ENCODE measurements at places on chromosomes 5 and 9.

- no peak for DNase-seq
Observed at GRCh38 chr5:131825404-131826013, 28.7 kb upstream of the FNIP1 start.

- no peak for DNase-seq
Observed at GRCh38 chr5:146070746-146071145, 34.6 kb downstream of the PLAC8L1 start.

DNA sequence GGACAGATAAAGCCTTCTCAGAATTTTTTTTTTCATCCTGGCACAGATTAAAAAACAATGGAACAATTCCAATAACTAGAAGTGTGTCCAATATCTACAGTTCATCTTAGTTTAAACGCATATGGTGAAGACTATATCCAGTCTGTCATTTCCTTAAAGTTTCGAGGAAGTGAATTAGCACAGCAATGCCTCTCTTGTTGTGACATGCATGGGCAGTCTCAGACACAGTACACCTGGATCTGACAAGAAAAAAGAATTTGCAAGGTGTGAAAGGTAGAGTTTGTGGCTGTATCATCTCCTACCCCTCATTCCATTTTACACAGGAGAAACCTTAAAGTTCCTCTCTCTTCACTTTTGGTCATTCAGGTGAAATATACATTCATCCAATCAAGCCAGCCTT, 100.6 kb upstream of the ADAMTS19 start:
- no peak for DNase-seq

DNA sequence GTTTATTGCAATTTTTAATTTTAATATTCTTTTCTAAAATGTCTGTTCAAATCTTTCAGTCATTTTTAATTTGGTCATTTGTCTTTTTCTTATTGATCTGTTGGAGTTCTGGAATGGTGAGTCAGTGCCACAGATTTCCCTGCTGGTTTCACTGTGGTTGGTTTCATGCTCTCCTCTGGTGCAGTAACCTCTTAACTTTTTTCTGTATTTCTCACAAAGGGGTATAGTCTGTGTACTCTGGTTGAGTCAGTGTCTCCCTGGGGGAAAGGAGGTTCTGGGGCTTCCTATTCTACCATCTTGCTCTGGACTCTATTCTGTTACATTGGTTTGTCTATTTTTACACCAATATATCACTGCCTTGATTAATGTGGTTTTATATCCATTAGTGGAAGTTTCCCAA, 178.8 kb downstream of the CSNK1G3 start:
- DNase-seq: no peak

DNA sequence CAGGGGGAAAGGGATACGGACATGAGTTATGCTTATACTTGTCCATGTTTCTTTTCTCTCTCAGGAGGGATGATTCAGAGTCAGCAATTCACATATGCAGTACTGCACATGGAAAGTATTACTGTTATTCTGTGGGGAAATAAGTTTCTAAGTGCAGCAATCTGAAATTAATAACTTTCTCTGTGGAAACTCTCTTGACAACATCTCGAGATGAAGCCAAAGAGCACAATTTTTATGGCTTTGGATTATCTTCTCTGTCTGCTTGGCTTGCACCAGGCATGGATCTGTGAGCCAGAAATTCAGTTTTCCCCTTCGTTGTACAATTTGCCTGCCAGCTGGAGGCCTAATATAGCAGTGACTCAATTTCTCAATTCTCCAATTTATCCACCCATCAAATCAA, 2.5 kb upstream of the NDFIP1 start:
- no peak for DNase-seq

DNA sequence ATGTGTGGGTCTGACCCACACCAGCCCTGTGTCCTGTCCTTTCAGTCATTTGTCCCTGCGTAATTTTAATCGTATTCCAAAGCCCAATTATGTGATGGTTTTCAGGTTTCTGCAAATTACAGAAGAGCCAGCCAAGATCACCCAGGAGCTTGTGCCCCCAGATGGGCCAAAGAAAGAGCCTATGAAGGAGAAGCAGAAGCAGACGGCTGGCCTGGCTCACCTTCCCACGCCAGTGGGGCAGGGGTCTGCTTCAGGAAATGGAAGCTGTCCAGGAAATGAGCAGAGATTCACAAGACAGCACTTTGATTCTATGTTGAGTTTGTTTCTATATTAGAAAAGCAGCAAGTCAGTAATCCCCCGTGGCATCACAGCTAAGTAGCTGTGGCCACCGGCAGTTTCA, 11.7 kb downstream of the S1PR3 start:
- DNase-seq: no peak

DNA sequence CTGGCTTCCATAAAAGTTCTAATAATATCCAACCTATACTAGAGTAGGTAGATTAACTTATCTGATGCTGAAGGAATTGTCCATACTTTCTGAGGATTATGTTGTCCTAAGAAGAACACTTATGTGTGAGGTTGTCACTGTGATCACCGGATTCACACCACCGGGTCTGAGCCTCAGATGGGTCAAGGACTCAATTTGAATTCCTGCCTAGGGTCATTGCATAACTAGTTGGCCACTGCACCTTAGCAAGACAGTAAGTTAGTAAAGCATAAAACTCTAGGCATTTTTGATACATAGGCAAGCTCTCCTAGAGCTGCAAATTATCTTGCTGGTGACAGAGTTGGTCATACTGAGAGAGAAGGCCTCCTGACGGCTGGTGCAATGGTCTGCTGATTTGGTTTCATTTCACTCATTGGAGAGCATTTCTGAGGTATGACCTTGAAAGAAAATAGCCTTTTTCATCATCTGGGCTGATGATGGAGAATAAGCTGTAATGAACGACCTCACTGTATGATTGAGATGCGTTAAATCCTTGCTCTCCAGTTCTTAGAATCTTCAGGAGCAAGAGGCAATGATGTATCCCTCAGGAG, 72.0 kb upstream of the CKMT2 start:
- no peak for DNase-seq

- DNase-seq: no peak
Observed at GRCh38 chr9:80500300-80500699, 928.5 kb downstream of the TLE4 start.

DNA sequence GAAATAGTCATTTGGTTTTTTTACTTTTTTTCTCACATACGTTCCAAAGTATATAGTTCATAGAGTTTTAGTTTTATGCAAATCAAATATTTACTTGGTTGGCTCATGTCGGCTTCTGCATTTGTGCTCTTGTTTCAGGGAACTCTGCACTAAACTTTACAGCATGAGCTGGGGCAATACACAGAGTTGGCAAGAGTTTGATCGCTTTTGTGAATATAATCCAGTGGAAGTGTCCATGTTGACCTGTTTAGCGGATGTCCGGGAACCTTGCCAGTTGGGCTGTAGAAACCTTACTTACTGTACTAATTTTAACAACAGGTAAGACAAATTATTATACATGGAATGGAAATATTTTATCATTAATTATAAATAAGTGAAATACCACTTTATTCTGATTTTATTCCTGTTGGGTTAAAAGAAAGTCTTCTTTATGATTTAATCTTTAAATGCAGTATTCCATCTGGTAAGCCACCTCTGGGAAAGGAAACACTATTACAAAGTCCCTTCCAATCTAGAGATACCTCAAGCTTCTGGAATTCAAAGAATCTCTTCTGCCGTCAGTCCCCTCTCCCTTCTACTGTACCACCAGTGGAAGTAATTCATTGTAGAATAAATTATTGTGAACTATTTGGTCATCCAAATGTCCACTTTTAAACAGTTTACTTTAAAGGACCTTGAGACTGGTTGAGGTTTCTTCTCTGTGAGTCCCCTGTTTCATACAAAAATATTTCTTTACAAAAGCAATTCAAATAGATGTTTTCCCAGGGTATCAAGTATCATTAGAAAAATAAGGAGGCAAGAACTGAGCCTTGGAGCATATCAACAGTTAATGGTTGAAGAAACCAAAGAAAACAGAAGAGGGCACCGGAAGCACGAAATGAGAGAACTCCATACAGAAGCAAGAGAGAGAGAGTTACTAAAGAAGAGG, 45.2 kb upstream of the GLIPR2 start:
- DNase-seq: no peak

GRCh38 chr5:178522361-178522760, 67.8 kb downstream of the COL23A1 start:
- no peak for DNase-seq

Data from endothelial cell (in vitro differentiated cells).